ENCODE measurements at places on chromosomes 16 and 17.
A peak's percentile ranks its signal among the peaks of the same experiment; 100 is the strongest.

DNA sequence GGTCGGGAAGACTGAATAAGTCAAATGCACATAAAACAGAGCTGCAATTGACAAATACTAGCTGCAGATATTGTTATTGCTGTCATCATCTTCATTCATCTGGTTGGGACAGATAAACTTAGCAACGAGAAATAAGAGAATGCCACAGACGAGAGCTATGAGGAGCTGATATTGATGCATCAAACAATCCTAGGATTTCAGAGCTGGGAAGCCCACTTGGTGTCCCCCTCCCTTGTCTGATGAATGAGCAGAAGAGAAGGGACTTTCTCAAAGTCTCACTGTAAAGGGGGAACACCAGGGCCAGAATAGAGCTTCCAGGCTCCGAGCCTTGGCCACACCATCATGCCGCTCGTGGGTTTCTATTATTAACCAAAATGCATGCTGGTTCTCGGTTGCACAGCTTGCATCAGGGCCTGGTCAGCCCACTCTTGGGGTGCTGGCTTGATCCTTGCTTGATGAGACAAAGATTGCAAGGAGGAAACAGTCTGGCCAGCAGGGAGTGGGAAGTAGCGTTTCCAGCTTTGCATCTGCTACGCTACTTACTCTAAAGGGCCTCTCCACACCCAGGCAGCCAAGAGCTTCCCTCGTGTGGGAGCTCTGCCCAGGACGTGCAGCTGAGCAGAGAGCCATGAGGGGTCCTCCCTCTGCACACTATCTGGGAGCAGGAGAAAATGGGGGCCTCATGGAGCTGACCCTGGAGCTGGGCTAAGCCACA is 28.4 kb upstream of the EMP2 start:
- no peak for DNase-seq
- no peaks in the 10 kb centered on the region for H3K36me3 ChIP-seq
- no peak overlapping the region for H3K27ac ChIP-seq
- H3K27me3 ChIP-seq = no peaks in the 10 kb centered on the region
- H3K4me3 ChIP-seq = no peak overlapping the region
- H3K4me1 ChIP-seq = no peaks in the 10 kb centered on the region

DNA sequence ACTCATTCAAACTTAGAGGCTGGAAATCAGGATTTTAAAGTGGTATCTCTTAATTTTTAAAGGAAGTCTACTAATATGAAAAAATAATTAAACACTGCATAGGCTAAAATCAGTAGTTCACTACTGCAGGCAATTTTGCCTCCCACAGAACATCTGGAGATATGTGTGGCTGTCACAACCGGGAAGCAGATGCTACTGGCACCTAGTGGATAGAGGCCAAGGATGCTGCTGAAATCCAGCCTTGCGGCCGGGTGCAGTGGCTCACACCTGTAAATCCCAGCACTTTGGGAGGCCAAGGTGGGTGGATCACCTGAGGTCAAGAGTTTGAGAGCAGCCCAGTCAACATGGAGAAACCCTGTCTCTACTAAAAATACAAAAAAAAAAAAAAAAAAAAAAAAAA is 473.9 kb downstream of the XYLT1 start:
- H3K27ac ChIP-seq = no peak overlapping the region
- no peak overlapping the region for H3K4me3 ChIP-seq
- DNase-seq = no peak
- no peaks in the 10 kb centered on the region for H3K36me3 ChIP-seq

DNA sequence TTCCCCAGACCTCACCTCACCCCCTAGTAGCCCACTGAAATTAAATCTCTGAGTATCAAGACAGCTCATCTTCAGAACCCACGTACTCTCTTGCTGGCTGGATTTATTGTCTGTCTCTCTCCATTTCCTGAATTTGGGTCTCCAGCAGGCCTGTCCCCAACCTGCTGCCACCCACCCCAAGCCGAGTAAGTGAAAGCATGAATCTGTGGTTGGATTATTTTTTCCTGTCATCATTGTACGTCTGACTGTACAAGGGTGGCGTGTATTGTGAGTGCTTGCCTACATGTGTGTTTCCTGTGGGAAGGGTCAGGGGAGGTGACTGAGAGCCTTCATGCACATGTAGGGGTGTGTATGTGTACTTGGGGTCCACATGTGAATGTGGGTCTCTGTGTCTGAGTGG is 5.4 kb downstream of the TNP2 start:
- H3K27me3 ChIP-seq = no peaks in the 10 kb centered on the region
- no peak for DNase-seq
- no peaks in the 10 kb centered on the region for H3K36me3 ChIP-seq
- peaks cover 6% of the 10 kb centered on the region for H3K4me1 ChIP-seq
- H3K4me3 ChIP-seq = no peak overlapping the region

- peak overlapping the region; percentile 99 for H3K4me3 ChIP-seq
- H3K4me1 ChIP-seq = peaks cover 22% of the 10 kb centered on the region
- H3K27ac ChIP-seq = peak overlapping the region; percentile 94
- DNase-seq = no peak
- no peaks in the 10 kb centered on the region for H3K27me3 ChIP-seq
- H3K36me3 ChIP-seq = peaks cover 11% of the 10 kb centered on the region
Measured at GRCh38 chr16:74296104-74296431, 546 bp upstream of the PSMD7 start.

DNA sequence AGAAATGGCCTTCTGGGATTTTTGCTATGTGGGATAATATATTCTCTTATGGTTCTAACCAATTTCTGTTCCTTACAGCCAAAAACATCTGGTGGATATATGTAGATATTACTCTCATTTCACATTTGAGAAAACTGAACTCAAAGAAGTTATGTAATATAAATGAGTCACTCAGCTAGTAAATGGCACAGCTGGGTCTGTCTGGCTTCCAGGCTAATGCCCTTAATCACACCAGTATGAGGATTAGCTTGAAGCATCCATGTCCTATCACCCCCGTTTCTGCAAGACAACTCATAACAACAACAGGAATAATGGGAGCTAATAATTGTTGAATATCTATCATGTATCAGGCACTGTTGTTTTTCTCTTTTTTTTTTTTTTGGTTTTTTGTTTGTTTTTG is 34.4 kb upstream of the USP7 start:
- DNase-seq = no peak
- H3K36me3 ChIP-seq = no peaks in the 10 kb centered on the region
- no peaks in the 10 kb centered on the region for H3K27me3 ChIP-seq
- H3K4me3 ChIP-seq = no peak overlapping the region

DNA sequence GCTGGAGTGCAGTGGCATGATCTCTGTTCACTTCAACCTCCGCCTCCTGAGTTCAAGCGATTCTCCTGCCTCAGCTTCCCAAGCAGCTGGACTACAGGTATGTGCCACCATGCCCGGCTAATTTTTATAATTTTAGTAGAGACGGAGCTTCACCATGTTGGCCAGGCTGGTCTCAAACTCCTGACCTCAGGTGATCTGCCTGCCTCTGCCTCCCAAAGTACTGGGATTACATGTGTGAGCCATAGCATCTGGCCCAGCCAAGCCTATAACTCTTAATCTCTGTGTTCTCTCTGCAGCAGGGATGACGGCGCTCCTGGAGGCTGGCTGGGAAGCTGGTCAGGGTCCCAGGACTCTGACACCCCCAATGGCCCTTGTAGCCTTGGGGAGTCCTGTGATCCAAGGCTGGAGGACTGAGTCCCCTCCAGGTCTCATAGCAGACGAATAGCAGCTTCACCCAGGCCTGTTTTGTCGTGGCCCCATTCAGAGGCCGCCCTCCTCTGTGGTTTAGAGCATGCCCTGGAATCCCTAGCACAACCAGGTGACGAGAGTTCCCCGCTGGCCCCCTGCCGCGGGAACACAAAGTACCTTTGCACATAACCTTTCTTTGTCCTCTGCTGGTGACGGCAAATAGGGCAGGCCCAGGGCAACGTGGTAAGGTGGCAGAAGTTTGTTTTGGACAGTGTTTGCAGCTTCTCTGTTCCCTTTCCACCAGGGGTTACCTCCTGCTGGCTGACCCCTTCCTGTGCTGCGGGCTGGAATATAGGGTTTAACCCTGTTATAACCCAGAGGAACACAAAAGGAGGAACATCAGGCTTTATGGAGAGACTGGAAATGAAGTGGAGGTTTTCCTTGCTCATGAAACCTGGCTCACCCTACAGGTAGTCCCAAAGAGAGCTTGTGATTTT is 43.0 kb upstream of the TOB1 start:
- H3K27ac ChIP-seq = peak overlapping the region; percentile 91
- peaks cover 47% of the 10 kb centered on the region for H3K4me1 ChIP-seq
- no peaks in the 10 kb centered on the region for H3K27me3 ChIP-seq
- DNase-seq = peak; percentile 96
